ENCODE measurements at places on chromosomes 5 and 9.
A peak's percentile ranks its signal among the peaks of the same experiment; 100 is the strongest.

- DNase-seq: no peak
Measured at GRCh38 chr5:32413466-32414263, 30.9 kb downstream of the ZFR start.

DNA sequence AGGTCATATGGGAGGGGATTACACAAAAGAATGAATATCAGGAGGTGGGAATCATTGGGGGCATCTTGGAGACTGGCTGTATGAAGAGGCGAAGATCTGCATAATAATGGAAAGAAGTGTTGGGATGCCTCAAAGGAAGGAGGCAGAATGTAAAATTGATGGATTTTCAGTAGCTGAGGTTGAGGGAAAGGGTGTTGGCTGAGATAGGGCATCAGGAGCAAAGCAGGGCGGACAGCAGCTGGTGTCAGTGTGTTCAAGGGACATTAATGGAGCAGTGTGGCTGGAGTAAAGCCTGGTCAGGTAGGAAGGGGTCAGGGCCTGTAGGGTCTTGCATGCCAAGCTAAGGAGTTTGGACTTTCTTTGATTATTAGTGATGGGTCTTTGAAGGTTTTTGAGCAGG lies 65.2 kb upstream of the TNFAIP8 start:
- DNase-seq: no peak

DNA sequence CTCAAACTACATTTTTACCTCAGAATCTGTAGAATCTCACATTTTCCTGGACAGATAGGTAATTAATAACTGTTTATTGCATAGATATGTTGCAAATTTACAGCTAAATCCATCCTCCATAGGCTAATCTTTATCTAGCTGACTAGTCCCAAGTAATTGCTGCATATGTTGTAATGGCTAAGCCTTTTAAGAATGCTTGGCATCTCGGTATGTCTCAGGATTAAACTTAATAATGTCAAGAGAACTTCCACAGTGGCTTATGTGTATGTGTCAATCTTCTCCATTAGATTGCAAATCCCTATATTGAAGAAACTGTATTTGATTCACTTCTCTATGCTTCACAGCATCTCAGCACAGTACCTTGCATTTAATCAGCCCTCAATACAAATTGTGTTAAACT lies 131.9 kb downstream of the PRDM9 start:
- no peak for DNase-seq

GRCh38 chr5:180688330-180689070 lies 39.1 kb upstream of the FLT4 start:
- DNase-seq: no peak

DNA sequence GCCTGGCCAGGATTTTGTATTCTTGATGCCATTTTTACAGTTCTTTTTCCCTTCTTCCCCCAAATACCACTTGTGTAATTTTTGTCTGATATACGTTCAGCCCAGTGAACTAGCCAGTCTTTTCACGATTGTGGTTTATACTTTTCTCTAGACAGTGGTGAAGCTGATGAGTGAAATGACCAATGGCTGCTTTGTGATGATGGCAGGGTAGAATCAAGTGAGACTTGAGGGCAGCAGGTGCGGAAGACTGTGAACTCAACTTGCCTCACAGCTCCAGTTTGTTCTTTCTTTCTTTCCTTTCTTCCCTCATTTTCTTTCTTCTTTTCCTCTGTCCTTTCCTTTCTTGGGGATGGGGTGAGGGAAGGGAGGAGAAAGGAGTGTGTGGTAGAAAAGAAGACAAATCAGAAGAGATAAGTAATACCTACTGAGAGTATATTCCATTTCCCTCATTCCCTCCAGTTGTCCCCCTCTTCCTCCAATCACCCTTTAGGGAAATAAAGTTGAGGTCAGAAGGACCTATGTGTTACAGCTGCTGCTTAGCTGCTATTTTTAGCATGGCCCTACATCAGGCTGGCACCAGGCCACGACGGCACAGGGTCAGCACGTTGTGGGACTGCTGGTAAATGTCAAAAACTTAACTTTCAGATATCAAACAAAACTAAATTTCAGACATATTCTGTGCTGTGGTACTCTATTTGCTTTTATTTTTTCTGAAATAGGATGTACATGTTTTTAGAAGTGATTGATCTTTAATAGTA lies 12.3 kb downstream of the ZSWIM6 start:
- peak; percentile 21 for DNase-seq

- no peak for DNase-seq
Measured at GRCh38 chr5:132198571-132198970, 29.1 kb downstream of the P4HA2 start.

- DNase-seq: no peak
Measured at GRCh38 chr5:126801992-126802294, 25.0 kb downstream of the LMNB1 start.

DNA sequence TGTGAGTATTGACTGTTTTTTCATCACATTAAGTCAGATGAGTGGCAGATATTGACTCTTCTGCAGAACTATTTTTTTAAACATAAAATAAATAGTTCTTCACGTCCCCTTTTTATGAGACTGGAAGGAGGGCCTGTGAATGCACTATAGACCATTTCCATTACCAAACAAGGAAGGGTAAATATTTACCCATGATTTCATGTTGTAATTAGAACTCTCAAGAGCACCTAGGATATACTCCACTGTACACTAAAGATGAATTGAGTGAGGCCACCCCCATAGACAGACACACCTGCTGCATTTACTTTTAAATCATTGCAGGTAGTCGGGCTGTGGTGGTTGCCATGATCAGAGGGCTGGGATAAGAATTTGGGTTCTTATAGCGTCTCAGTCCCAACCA lies 22.6 kb downstream of the SLC36A1 start:
- peak; percentile 94 for DNase-seq

GRCh38 chr5:58922461-58923171 lies 339.7 kb downstream of the RAB3C start:
- DNase-seq: no peak

DNA sequence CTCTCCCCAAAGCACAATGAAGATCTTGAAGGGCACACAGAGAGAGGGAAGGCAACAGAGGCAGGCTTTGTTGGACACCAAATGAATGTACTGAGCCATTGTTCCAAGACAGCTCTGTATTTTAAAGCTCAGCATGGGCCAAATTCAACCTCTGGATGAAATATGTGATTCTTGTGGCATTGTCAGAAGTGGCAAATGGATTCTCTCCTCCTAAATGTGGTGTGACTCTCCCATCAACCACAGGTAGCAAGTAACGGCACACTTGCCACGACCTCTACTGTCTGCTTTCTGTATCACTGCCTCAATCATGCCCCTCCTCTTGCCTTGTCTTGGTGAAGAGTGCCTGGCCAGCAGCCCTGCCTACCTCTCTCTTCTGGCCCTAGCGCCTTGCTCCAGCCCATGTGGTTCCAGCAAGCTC lies 6.1 kb upstream of the MOB3B start:
- no peak for DNase-seq

DNA sequence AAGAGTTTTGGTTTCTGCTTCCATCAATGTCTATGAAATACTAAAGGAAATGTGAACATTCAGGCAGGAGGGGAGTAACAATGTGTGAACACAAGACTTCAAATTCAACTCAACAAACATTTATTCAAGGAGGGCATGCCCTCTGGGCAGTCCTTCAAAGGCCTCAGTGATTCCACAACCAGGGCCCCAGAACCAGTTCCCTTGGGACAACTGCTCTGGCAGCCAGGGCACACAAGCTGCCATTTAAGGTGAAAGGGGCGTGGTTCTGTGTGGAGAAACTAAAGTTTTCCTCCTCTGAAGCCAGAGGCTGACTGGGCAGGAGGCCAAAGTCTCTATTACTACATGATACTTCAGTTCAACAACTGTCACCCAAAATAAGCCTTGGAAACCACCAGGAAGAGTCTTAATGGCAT lies 3.2 kb downstream of the RBM18 start:
- DNase-seq: peak; percentile 2

GRCh38 chr5:25090854-25091253 lies 446.1 kb upstream of the CDH10 start:
- DNase-seq: no peak

DNA sequence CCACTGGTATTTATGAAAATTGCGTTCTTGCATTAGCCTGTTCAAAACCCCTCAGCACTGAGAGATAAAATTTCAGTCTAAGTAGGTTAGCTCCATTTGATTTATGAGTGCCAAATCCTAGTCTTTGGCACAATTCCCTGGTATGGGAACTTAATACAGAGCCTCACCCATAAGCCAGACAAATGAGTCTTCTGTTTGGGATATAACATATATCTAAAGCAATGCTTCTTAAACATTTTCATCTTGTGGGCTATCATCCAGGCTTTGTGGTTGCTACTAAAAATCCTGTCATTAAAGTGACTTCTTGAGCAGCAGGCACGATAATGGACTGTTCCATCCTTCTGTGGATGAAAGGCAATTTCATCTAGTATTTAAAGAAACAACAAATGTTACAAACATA lies 419.5 kb upstream of the ACTBL2 start:
- no peak for DNase-seq

DNA sequence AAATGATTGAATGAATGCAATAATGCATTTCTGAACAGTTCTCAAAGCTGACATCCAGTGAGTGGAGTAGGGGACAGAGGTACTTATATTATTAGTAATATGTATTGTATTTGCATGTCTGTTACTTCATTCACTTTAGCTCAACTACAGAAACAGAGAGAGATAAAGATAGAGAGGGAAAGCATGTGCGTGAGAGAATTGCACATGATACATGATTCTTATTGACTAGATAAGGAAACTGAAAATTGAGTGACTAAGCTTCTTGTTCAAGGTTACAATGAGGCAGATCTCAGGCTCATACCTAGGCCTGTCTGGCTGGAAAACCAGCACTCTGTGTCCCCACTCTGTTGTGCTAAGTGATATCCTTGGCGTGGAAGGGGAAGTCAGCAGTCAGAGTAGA lies 337.7 kb upstream of the KLF4 start:
- DNase-seq: no peak

GRCh38 chr9:5509573-5509972 lies 758 bp upstream of the PDCD1LG2 start:
- no peak for DNase-seq

DNA sequence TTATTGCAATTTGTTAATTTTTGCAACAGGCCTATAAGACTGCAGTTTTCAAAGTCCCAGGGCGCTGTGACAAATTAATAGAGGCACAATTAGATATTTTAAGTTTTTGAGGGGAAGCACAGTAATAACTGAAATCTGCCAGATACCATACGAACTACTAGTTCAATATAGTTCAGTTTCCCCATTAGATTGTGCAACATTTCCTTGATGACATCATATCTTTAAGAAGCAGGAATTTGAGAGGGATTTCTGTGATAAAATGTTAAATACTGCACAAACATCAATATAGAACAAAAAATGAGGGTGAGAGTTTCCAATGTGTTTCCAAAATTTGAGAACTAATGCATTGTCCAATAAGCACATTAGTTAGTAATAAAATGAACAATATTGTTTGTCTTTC lies 56.7 kb upstream of the GRIN3A start:
- DNase-seq: no peak

DNA sequence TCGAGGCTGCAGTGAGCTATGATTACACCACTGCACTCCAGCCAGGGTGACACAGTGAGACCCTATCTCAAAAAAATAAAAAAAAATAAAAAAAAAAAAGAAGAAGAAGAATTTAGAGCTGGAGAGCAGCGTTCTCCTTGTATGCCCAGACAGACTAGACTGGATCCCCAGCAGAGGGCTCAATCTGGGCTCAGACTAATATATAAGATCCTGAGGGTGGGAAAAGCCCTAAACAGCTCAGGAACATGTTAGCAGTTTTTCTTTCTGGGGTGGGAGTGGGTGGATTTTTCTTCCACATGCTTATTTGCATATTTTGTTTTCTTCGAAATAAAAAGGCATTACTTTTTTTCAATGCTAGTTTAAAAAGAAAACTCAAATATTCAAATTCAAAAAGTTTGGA lies 904 bp upstream of the BSPRY start:
- no peak for DNase-seq

GRCh38 chr5:68798877-68799843 lies 294.7 kb upstream of the SLC30A5 start:
- no peak for DNase-seq

GRCh38 chr5:132046880-132047299 lies 13.6 kb upstream of the IL3 start:
- DNase-seq: no peak

GRCh38 chr9:26054600-26055520 lies 376.6 kb upstream of the TUSC1 start:
- no peak for DNase-seq

DNA sequence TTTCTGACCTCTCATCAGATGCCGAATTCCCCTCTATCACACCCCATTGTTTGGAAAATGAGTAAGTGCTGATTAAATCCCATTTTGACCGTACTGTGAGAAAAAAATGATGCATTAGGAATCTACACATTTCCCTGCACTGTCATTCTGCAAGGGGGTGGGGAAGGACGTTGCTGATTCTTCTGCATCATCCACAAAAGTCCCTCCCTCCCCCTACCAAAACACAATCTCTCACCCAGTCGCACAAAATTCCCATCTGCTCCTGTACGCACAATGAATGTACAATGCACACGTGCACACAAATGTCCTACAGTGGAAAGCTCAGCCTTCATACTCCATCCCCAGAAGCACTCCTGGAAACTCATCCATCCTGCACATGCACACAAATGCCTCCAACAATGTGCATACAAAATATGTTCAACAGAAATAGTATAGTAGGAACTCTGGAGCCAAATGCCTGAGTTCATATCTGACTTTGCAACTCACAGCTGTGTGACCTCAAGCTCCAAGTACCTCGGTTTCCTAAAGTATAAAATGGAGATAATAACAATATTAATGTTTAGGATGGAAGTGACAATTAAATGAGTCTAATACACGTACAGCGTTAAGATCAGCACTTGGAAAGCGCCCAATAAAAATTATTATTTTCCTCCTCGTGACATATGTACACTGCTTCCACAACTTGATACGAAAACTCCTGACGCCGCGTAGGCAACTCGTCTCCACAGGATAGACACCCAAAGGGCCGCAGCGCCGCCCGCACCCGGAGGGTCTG lies 809 bp downstream of the TNIP1 start:
- peak; percentile 15 for DNase-seq

GRCh38 chr5:56710826-56711590 lies 104.3 kb upstream of the MAP3K1 start:
- no peak for DNase-seq

DNA sequence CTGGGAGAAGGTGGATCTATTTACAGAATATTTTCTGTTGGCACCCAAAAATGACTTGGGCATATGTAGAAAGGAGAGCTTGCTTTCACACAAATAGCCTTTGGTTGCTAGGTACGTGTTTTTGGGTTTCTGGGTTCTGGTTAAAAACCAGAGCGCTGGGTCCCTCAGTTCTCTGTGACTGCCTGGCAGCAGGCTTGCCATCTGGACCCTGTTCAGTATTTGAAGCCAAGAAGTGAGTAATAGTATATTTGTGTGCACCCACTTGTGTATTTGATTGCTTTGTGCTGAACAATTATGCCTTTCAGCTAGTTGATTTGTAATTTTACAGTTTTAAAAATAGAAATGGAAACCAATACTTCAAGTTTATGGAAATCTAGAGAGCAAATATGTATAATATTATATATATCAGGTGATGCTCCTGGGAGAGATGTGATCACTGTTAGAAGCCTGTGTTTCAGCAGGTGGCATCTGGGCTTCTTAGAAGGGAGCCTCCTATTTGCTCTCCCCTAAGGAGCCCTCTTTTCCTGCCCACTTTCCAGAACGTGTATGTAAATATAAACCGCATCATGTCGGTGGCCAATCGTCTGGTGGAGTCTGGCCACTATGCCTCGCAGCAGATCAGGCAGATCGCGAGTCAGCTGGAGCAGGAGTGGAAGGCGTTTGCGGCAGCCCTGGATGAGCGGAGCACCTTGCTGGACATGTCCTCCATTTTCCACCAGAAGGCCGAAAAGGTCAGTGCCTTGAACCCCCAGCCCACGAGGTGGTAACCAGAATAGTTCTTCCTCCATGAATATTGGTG lies 153.6 kb downstream of the TRIO start:
- DNase-seq: no peak

All from NCI-H510A treated with DMSO at 0.1 percent for 48 hours (cell line).